GM23338 (cell line): ENCODE measurements at places on chromosomes 7 and 10.
A peak's percentile ranks its signal among the peaks of the same experiment; 100 is the strongest.

DNA sequence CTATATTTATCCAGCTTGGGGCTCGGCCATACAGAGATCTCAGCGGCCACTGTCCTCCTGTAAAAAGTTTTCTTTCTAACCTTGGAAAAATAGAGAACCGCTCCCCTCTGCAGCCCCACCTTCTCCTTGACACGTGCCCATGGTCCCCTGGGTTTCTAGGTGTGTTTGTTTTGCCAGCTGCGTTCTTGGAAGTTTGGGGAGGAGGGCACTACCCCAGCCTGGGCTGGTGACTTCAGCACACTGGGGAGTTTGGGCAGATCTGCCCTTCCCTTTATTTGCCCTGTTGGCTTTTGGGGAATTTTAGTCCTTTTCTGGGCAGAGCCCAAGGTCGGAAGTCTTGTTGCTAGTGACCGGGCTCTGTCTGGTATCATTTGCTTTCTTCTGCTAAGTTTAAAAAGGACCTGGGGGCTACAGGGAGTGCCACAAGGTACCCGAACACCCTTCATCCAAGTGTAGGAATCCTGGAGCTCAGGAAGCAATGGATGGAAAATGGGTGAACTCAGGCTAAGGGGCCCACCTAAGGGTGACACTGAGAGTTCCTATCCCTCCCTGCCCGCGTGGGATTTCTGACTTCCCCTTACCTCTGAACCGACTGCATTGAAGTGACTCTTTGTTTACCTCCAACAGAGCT lies 1.7 kb downstream of the ADAMTS14 start:
- DNase-seq: no peak

GRCh38 chr7:117127585-117128168 lies 174.4 kb downstream of the ST7 start:
- DNase-seq: peak; percentile 68

DNA sequence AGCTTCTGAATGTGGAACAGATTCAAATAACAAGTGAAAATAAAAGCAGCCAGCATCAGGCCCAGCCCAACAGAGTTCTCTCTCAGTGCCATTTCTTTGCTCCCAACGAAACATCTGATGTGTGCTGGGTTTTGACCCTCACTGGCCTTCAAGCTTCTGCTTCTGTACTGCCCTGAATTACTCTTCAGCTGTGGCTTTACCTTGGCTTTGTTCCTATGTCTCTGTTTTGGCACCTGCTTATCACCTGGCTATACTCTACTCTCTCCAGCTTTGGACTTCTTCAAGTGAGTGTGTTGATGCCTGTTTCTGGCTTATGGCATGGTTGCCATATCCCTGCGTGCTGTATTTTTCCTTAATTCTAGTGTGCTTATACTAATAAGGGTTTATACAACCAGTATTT lies 768.3 kb downstream of the SORCS1 start:
- no peak for DNase-seq

DNA sequence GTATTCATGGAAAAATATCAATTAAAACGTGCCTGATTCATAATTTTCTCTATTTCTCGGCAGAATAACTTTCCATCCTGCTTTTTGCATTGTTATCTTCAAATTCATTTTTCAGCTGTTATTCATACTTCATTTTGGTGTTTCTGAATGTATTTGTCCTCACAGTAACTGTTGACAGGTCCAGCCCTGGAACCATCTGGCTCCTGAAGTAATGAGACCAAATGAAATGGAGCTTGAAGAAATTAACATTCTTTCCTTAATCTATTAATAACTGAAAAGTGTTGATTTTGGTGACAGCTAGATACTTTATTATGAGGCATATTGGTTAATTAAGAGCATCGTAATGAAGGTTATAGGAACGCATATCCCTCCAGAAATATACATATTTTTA lies 257.0 kb upstream of the MINDY3 start:
- no peak for DNase-seq

DNA sequence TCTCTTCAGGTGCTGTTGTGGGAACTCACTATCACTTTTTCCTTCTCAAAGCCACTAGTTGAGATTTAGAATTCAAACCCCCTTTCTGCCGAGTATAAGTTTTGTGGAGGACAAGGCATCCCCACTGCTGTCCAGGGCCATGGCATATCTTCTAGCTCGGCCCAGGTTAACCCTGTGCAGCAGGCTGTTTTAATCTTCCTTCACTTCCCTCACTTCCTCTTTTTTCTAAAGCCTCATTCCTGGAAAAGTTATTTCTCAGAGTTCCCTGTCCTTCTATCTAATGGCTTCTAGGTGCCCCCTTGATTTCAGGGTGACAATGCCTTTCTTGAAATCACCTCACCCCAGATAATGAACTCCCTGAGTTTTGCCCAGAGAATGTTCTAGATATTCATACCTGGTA lies 222.3 kb downstream of the SNX10 start:
- DNase-seq: no peak

- no peak for DNase-seq
Observed at GRCh38 chr7:28815369-28815927, 142.7 kb downstream of the TRIL start.

- no peak for DNase-seq
Observed at GRCh38 chr10:50211670-50212069, 39.6 kb downstream of the ASAH2 start.

DNA sequence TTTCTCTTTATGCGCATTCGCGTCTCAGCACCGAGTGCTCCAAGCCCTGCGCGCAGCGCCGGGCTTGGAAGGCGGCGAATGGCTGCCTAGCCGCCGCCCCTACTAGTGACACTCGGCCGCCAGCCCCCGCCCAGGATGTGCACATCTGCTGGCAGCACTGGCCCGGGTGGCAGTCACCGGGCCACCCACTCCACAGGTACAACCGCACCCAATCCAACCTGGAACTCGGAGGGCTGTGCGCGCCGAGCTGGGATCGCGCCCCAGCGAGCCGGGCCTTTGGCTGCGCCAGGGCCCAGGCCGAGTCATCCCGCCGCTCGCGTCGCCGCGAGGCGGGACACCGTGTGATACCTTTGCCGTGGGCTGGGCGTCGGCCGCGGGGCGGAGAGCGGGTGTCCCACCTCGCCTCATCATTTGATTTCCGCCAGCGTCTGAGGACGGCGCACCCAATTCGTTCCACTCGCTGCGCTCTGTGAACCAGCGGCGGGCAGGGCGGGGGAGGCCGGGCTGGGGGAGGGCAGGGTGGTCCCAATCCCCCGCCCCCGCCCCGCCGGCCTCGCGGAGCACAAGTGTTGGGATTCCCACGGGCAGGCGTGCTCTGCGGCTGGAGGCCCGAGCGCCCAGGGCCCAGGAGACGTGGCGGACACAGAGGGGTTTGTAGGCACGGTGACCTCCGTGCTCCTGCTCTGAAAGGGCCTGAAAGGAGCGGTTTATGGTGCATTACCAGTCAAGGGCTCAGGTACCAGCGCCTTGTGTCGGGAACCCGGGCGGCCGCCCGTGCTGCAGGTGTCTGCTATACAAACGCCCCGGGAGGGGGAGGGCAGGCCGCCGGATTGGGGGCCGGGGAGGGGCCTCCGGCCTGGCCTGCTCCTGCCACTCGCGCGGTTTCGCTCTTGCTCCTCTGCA lies 17.8 kb upstream of the PTF1A start:
- peak; percentile 49 for DNase-seq

DNA sequence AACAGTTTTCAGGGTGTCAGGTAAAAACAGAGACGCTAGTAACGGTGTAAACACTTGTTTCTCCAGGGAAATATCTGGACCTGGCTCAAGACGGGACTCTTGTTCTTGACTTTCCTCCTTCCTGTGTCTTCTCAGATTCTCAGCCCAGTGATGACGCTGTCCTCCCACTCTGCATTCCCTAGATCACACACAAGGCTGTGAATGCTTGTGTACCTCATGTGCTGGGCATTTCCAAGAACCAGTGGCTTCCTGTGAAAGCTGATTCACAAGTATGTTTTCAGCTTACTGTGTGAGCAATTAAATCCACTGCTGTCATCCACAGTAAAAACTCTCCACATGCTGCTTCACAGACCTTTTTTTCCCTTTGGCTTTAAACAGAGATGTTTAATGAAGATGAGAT lies 193.8 kb upstream of the DPP6 start:
- no peak for DNase-seq

DNA sequence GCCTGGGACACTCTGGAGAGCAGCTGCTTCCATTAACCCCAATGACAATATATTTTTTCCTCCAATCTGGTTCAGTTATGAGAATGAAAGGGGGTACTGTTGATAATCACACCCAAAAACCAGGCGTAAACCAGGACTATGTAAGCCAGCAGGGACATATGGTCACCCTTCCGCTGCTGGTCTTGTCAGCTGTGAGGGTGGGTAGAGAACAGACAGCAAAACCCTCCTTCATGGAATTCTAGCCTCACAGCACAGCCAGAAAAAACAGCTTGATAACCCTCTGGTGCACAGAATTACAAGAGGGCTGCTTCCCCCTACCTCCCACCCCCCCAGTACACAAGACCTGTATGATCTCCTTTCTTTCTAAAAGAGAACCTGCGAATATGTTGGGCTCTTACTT lies 368.8 kb upstream of the ZMIZ1 start:
- no peak for DNase-seq

DNA sequence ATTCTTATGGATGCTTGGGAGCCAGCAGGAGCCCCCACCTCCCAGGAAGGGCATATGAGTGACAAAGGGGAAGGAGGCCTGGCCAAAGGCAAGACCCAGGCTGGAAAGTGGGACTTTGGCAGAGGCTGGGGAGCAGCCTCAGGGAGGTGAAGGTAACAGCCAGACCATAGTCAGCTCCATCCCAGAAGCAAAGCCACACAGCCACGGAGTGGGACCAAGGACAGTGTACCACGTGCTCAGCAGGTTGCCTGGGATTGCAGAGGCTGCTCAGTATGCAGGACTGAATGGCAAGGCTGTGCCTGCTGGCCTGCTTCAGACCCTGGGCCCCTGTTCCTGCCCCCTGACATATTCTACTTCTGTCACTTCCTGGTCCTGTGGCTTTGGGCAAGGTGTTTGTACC lies 17.6 kb upstream of the GPR26 start:
- DNase-seq: no peak

DNA sequence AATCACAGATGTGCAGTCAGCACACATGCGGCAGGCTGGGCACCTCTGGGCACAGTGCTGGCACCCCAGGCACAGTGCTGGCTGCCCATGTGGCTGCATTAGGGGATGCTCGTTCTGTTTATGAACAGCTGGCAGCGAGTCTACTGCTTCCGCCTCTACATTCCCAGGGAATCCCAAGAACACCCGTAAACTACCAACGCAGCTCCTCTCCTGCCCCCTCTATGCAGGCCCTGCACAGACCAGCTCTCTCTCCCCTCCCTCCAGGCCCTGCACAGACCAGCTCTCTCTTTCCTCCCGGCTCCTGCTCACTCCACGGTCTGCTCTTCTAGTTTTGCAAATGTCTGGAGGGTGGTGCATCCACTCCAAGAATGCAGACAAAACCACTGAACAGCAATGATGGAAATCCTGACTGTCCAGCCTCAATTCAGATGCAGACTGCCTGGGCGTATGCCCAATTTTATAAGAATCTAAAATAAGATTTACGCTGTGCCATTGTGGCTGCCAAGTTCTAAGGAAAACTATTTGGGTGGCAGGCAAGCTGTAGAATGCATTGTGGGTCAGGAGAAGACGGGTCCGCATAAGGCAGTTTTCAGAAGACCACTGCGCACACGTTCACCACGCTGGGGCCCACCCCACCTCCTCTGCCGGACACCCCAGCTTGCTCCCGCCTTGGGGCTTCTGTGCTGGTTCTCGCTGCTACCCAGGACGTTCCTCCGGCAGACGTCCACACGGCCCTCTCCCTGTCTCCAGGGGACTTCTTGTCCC lies 234.6 kb downstream of the ZMYND11 start:
- DNase-seq: no peak

- DNase-seq: no peak
Observed at GRCh38 chr10:75841266-75841665, 409.8 kb downstream of the LRMDA start.

DNA sequence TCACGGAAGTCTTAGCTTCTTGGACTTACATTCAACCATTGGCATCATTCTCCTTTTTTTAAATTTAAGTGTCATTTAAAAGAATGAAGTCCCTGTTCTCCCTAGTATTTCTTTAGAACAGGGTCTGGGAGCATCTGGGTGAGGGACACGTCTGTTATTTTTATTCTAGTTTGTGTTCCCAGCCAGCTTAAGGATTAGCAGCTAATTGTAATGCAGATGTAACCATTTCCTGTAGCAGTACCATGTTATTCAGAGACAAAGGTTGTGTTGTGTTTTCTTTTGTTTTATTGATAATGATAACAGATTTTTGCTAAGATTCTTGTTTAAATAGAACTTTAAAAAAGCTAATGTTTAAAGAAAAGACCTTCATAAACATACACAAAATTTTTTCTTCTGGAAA lies 34.3 kb downstream of the BMS1 start:
- peak; percentile 75 for DNase-seq
